ENCODE measurements at places on chromosomes 13 and 19. TPM values are rescaled to one million over a fixed set of nuclear protein-coding genes. Genes with fewer than 3 reads are reported as not detected.

GRCh38 chr13:48485432-48485831, 47.4 kb downstream of the RCBTB2 start:
- no peak overlapping the region for H3K4me3 ChIP-seq
- no peaks in the 10 kb centered on the region for H3K27me3 ChIP-seq
- no peak for DNase-seq
- H3K4me1 ChIP-seq = no peaks in the 10 kb centered on the region
- H3K27ac ChIP-seq = no peak overlapping the region

- peak; percentile 7 for DNase-seq
- H3K36me3 ChIP-seq = no peaks in the 10 kb centered on the region
- no peak overlapping the region for H3K27ac ChIP-seq
- H3K4me1 ChIP-seq = no peaks in the 10 kb centered on the region
Measured at GRCh38 chr13:50685491-50685890, 158.0 kb downstream of the DLEU7 start.

- no peaks in the 10 kb centered on the region for H3K27me3 ChIP-seq
- H3K4me1 ChIP-seq = no peaks in the 10 kb centered on the region
- no peak overlapping the region for H3K4me3 ChIP-seq
- no peak overlapping the region for H3K27ac ChIP-seq
- peaks cover 3% of the 10 kb centered on the region for H3K36me3 ChIP-seq
- no peak for DNase-seq
Measured at GRCh38 chr19:38283271-38283670, 18.9 kb downstream of the SPINT2 start.

DNA sequence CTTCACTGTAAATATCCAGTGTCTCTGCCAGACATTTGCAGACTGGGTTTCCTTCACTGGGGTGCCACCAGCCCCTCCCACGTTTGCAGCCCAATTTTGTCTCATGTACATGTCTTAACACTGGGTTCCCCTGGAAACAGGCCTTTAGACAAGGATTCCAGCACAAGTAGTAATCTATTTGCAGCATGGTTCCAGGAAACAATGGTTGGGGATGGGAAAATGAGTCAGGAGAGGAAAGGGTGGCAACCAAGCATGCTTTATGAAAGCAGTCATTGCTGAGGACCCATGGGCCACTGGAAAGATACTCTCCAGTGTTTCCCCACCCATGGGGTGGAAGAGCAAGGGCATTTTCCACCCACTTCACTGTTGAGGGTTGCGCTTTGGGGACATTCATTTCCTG, 53.6 kb upstream of the FARP1 start:
- no peaks in the 10 kb centered on the region for H3K36me3 ChIP-seq
- no peak overlapping the region for H3K27ac ChIP-seq
- H3K4me1 ChIP-seq = no peaks in the 10 kb centered on the region
- H3K27me3 ChIP-seq = no peaks in the 10 kb centered on the region
- H3K4me3 ChIP-seq = no peak overlapping the region

GRCh38 chr13:79831556-79831955, 350.6 kb downstream of the NDFIP2 start:
- H3K36me3 ChIP-seq = no peaks in the 10 kb centered on the region
- H3K27me3 ChIP-seq = no peaks in the 10 kb centered on the region
- no peak for DNase-seq
- H3K4me3 ChIP-seq = no peak overlapping the region
- H3K27ac ChIP-seq = no peak overlapping the region

DNA sequence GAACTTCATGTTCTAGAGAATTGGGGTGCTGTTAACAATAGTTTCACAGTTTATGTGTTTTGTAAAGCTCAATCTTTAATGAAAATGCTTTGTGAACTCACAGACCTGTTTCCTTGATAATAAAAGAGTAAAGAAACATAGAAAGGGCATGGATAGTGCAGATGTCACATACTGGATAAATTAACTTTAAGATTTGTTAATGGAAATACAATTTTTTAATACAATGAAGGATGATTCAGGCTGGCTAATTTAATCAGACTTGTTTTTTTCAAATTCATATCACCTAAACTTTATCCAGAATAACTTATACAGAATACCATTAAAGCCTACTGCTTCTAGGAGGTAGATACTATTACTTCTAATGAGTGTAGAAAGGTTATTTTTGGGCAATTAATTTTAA, 1033.5 kb upstream of the SLC10A2 start:
- H3K27me3 ChIP-seq = no peaks in the 10 kb centered on the region
- H3K27ac ChIP-seq = no peak overlapping the region
- H3K36me3 ChIP-seq = no peaks in the 10 kb centered on the region
- H3K4me1 ChIP-seq = no peaks in the 10 kb centered on the region
- H3K4me3 ChIP-seq = no peak overlapping the region
- no peak for DNase-seq

DNA sequence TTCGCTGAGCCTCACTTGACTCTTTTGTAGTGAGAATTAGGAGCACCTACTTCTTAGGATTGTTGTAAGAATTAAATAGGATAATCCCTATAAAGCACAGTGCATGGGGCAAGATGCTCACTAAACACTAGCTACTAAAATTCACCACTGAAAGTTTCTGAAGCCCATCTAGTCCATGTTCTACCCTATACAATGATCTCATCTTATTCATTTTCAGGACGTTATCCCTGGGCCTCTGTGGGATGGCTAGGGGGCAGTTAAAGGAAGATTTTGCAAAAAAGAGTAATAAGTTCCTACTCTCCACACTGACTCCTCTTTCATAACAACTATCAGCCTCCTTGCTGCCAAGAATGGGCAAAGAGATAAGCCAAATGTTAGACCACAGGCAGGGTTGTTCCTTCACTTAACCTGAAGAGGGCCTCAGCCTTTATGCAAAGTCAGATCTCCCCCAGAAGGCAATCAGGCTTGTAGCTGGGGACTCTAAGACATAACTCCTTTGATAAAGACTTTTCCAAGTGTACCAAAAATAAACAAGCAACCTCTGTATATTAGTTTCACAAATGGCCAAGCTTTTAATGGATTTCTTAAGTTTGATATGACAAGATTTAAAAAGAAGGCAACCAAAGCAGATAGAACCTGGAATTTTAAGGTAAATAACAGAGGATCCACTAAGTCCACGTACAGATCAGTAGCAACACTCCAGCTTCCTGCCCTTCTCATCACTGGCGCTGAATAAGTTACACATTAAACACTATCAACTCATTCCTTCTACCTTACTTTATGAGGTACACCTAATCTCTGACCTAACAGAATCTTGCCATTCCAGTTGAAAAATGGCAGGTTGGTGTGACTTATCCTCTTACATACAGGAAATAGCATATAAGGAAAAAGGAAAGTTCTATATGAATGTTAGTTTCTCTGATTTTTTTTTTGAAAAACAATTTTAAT, 44.4 kb downstream of the ELF1 start:
- no peaks in the 10 kb centered on the region for H3K27me3 ChIP-seq
- peak overlapping the region; percentile 71 for H3K27ac ChIP-seq
- DNase-seq = peak; percentile 90
- H3K4me3 ChIP-seq = no peak overlapping the region
- H3K36me3 ChIP-seq = peaks cover 4% of the 10 kb centered on the region

DNA sequence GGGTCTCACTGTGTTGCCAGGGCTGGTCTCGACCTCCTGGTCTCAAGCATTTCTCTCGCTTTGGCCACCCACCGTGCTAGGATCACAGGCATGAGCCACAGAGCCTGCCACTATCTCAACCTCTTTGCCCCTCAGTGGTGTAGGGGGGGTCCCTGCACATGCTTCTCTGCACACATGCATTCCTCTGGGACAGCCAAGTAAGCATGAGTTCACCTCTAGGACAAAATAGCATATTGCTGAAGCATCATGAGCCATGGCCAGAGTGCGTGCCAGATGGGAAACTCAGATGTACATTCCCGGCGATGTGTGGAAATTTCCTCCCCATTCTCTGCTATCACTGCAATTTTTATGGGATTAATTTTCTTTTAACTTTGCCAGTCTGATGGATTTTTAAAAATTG, 23.1 kb downstream of the CHAF1A start:
- no peak overlapping the region for H3K4me3 ChIP-seq
- no peaks in the 10 kb centered on the region for H3K4me1 ChIP-seq
- DNase-seq = no peak
- no peaks in the 10 kb centered on the region for H3K27me3 ChIP-seq
- H3K36me3 ChIP-seq = peaks cover 59% of the 10 kb centered on the region

DNA sequence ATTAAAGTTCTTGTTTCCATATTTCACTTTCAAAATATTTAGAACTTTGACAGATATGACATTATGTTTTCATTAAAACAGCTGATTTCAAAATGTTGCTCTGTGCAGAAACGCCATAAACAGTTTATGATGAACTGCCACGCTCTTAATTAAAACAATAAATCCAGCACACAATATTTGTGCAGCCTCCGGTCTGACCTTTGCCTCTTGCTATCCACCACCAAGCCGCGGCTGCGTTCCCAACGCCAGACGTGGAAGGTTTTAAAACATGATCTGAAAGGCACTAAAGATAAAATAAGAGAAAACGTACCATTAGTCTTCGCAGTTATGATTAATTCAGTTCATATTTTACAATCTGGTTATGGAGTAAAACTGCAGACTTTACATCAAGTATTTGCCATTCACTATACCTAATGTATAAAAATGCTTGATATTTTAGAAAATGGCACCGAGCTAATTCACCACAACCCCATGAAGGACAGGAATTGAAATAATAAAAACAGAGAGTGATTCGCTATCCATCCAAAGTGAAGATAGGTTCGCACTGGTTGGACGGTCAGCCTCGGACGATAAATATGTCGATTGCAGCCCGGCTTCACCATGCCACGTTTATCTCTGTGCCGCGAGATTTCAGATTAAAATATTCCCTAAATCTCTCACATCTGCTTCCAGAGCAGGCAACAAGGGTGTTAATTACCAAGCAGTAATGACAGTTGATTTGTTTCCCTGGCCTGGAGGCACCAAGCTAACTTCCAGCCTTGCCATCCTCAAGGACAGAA, 103.3 kb upstream of the ZNF507 start:
- H3K27me3 ChIP-seq = no peaks in the 10 kb centered on the region
- no peak overlapping the region for H3K4me3 ChIP-seq
- no peak overlapping the region for H3K27ac ChIP-seq
- H3K36me3 ChIP-seq = no peaks in the 10 kb centered on the region
- peak; percentile 12 for DNase-seq

DNA sequence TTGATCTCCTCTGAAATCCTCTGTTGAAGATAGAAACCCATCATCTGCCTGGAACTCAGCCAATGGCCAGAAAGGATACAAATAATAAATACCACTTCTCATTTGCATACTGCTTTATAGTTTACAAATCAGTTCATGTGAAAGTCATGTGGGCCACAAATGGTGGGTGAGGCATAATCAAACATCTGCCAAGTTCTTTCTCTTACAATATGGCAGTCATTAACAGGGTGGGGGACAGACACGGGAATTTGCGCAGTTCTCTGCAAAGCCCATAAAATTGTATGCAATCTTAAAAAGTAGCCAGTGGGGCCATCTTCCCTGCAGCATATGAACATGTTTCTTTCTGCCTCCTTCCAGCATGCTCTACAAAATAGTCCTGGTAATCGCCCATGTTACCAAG, 59.6 kb downstream of the NUFIP1 start:
- no peaks in the 10 kb centered on the region for H3K4me1 ChIP-seq
- DNase-seq = no peak
- no peaks in the 10 kb centered on the region for H3K36me3 ChIP-seq
- H3K27ac ChIP-seq = no peak overlapping the region
- no peaks in the 10 kb centered on the region for H3K27me3 ChIP-seq
- H3K4me3 ChIP-seq = no peak overlapping the region

DNA sequence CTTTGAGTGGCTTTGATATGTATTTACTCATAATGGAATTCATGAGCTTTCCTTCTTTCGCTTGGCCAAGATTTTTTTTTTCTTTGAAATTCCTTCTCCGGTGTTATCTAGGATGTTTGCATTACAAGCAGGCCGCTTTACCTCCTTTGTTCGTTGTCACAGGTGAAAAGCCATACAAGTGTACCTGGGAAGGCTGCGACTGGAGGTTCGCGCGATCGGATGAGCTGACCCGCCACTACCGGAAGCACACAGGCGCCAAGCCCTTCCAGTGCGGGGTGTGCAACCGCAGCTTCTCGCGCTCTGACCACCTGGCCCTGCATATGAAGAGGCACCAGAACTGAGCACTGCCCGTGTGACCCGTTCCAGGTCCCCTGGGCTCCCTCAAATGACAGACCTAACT, 16.7 kb downstream of the KLF5 start:
- no peaks in the 10 kb centered on the region for H3K27me3 ChIP-seq
- H3K4me3 ChIP-seq = no peak overlapping the region
- H3K36me3 ChIP-seq = peaks cover 10% of the 10 kb centered on the region
- peak overlapping the region; percentile 41 for H3K27ac ChIP-seq

The SMAD9 gene
- polyA plus RNA-seq = 0.45 TPM

The PALM gene
- 17.9 TPM for polyA plus RNA-seq

Measured in small intestine (tissue), 16 donors.